ENCODE measurements at places on chromosomes 4 and X. TPM values are rescaled to one million over a fixed set of nuclear protein-coding genes. Genes with fewer than 3 reads are reported as not detected.

S100G gene
- not detected for total RNA-seq

- DNase-seq: no peak
Measured at GRCh38 chr4:182799515-182800215, 117.5 kb downstream of the DCTD start.

DNA sequence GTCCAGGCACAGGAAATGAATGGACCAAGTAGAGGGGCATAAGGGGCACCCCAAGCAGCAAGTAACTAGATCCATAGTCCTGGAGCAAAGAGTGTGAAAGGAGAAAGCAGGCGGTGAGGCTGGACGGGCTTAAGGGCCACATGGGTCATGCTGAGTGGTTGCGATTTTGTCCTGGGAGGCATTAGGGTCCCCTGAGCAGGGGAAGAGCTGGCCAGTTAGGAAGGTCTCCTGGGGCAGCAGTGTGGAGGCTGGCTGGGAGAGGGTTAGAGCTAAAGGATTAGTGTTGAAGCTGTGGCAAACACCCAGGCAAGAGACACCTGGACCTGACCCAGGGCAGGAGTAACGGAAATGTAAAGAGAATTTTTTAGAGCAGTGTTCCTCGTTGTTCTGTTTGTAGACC, 26.5 kb downstream of the MYOZ2 start:
- no peak for DNase-seq

DNA sequence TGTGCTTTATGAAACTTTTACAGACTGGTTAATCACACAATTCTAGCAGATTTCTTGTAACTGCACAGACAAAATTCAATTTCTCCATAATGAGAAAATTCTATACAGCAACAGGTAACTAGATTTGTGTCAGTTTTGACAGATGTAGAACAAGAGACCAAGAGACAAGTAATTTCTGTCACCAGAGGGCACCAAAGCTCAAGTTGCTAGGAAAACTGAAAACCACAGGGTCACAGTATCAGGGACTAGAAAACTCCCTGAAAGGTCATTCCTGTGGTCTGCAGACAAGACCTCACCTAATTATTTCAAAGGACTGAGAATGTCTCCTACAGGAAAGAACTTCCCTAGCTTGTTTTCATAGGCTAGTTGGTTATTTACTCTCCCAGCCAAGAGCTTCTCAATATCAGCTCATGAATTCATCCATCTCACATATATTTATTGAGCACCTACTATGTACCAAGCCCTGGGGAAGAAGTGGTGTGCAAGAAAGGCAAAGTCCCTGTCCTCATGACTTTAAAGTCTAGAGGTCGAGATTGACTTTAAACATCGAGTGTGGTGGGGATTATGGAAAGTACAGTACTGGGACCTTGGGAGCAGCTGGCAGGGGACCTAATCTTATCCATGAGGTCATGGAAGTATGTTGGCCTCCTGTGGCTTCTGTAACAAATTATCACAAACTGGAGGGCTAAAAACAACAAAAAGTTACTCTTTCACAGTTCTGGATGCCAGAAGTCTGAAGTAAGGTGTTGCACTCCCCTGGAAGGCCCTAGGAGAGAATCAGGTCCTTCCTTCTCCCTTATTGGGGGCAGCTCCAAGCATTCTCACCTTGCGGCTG, 47.8 kb upstream of the SETD7 start:
- peak; percentile 59 for DNase-seq

Data from IMR-90 (cell line).